ENCODE measurements at places on chromosomes 6 and 20. TPM values are rescaled to one million over a fixed set of nuclear protein-coding genes. Genes with fewer than 3 reads are reported as not detected.

DNA sequence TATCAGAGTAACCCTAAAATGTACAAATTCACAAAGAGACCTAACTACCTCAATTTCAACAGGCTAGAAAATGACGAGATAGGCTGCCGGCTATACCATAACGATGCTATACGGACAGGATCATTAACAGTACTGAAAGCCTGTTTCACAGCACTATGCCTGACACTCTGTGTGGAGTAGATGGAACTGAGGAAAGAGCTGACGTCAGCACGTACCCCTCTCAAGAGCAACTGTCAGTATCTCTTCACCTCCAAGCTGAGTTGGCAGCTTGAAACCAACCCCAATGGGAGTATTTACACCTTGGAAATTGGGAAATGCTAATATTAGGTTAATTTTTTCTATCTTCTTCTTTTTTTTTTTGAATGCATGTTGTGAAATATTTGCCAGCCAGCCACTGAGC lies 53.6 kb downstream of the HUS1B start:
- no peak for DNase-seq

- peak; percentile 100 for DNase-seq
Observed at GRCh38 chr6:7058250-7058923, 49.4 kb upstream of the RREB1 start.

GRCh38 chr6:45870531-45870930 lies 145.1 kb downstream of the CLIC5 start:
- DNase-seq, result no peak

DNA sequence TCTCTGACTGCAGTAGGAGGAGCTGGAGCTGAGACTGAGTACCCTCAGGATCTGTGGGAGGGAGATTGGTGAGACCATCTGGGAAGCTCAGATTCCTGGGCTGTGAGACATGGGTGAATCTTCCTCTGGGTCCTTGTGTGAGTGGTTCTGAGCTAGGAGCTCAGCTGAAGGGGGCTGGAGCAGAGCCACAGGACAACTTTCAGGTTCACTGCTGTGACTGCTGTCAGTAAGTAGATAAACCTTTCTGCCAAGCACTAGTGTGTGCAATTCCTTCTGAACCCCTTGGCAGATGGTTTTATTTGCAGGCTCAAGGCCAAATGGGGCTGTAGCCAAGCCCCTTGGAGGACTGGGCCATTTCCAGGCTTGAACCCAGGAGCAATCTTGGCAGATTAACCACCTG lies 49.6 kb upstream of the SNAP91 start:
- no peak for DNase-seq

DNA sequence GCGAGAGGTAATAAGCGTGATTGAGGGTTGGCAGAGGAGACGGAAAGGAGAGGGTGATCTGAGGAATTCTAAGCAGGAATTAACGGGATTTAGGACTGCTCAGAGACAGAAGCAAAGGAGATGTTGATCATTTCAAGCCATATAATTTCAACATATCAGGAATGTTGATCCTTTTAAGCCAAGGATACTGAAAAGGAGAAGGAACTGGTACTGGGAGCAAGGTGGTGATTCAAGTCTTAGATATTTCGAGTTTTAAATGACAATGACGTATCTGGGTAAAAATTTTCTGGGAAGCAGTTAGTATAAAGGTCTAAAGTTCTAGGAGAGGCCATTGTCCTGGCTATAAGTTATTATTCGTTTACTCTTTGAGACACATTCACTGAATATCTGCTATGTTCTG lies 91.3 kb upstream of the OGFRL1 start:
- peak; percentile 90 for DNase-seq

- DNase-seq, result no peak
Observed at GRCh38 chr6:70113171-70113570, 189.7 kb downstream of the COL9A1 start.

PI16 gene
- total RNA-seq, result not detected

LZTS3 gene
- total RNA-seq, result 8.2 TPM

ASIP gene
- total RNA-seq, result not detected

TRAPPC3L gene
- not detected for total RNA-seq
